ENCODE measurements at places on chromosomes 12 and 14. TPM values are rescaled to one million over a fixed set of nuclear protein-coding genes. Genes with fewer than 3 reads are reported as not detected.

TMEM119 gene
- total RNA-seq = 1.8 TPM

SCNN1A gene
- total RNA-seq = not detected

CLEC1A gene
- total RNA-seq = 3.3 TPM

RNFT2 gene
- 1.1 TPM for total RNA-seq

SOX5 gene
- 2.4 TPM for total RNA-seq

KCNC2 gene
- total RNA-seq = not detected

LTBP2 gene
- 17.9 TPM for total RNA-seq

KRT71 gene
- not detected for total RNA-seq

HHIPL1 gene
- 1.5 TPM for total RNA-seq

AICDA gene
- not detected for total RNA-seq

GNG2 gene
- total RNA-seq = 8.3 TPM

Measured in heart right ventricle (tissue), 16 donors.